ENCODE measurements at places on chromosomes 3 and 15.

DNA sequence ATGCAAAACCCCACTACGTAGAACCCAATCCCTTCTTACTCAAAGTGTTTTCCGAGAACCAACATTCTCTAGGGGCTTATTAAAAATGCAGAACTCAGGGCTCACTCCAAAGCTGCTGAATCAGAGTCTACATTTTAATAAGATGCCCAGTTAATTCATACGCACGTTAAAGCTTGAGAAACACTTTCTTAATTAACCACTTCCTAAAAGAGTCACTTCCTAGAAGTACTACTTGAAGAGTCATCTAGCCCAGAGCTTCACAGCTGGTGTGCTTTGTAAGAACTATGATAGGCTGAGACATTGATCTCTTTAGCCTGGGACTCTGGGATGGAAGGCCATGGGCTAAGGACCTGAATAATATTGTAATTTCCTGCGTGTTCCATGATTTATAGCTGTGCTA is 9.0 kb downstream of the COL6A5 start:
- no peak for DNase-seq

GRCh38 chr3:143888166-143888565 is 39.9 kb upstream of the SLC9A9 start:
- no peak for DNase-seq

DNA sequence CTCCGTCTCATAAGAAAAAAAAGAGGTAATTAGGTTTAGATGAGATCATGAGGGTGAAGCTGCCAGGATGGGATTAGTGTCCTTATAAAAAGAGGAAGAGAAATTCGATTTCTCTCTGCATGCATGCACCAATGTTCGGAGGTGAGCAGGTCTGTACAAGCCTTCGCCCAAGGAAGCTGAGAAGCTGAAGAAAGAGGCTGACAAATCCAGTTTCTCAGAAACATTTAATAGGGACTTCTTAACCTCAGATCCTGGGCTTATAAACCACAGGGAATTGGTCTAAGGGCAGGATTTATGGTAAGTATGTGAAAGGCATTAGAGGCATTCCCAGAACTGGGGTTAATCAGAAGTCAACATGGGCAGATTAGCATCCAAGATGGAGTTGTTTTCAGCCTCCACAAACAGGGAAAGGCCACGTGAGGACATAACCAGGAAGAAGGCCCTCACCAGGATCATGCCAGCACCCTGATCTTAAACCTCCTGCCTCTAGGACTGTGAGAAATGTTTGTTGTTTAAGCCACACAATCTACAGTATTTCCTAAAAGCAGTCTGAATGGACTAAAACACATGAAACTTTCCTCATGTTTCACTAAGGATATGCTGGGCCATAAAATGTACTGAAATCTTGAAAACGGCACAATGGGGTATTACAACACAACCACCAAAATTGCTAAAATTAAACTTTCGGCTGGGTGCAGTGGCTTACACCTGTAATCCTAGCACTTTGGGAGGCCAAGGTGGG is 11.3 kb downstream of the SHISA5 start:
- no peak for DNase-seq

DNA sequence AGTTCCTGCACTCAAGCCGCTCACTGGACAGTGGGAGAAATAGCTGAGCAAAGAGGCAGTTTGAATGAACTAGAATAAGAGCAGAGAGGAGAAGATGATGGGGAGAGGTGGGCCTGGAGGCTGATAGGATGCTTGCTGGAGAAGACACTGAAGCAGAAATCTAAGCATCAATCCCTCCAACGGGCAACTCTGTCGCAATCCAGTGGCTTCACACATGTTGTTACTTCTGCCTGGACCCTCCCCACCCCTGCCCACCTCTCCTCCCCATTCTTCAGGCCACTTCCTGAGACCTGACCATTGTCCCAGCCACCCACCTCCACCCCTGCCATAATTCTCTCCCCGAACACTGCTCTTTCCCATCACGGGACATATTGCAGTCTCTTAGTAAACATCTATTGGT is 76.0 kb downstream of the SRGAP3 start:
- no peak for DNase-seq

DNA sequence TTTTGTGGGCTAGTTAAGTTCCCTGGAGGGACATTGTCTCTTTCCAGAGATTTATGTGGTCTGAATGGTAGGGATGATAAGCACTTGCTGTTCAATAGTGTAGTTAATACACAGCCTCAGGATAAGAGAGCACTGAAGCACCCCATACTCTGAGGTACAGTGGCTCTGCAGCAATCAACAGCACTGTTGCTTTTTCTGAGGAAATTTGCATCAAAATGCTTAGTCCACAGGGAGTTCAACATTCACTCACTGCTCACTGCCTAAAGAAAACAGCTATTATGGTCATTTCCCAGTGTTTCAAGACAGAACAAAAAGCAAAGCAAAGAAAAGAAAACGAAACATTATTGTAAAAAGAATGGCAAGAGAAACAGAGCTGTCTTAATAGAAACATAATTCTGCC is 441.9 kb downstream of the PLOD2 start:
- no peak for DNase-seq
